ENCODE measurements at places on chromosomes 13 and 19. TPM values are rescaled to one million over a fixed set of nuclear protein-coding genes. Genes with fewer than 3 reads are reported as not detected.

OLFM4 gene
- not detected for total RNA-seq

DNA sequence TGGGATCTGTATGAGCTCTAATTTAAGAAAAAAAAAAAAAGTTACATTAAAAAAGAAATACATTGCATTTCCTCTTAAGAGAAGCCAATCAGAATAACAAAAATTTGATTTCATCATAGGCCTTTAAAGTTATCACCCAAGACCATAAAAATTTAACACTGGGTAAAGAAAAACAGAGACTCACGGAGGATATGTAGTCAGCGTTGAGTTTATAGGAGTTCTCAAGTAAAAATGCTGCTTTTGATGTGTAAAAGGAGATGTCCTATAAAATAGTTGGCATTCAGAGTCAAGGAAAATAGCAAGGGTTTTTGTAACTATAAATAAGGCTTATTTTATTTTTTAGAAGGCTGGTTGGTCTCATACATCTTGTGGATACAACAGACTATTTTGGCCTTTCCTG lies 191.1 kb downstream of the EFNB2 start:
- no peak overlapping the region for H3K4me3 ChIP-seq
- DNase-seq = no peak
- H3K27ac ChIP-seq = no peak overlapping the region
- peaks cover 15% of the 10 kb centered on the region for H3K4me1 ChIP-seq
- no peaks in the 10 kb centered on the region for H3K36me3 ChIP-seq
- no peaks in the 10 kb centered on the region for H3K27me3 ChIP-seq

DNA sequence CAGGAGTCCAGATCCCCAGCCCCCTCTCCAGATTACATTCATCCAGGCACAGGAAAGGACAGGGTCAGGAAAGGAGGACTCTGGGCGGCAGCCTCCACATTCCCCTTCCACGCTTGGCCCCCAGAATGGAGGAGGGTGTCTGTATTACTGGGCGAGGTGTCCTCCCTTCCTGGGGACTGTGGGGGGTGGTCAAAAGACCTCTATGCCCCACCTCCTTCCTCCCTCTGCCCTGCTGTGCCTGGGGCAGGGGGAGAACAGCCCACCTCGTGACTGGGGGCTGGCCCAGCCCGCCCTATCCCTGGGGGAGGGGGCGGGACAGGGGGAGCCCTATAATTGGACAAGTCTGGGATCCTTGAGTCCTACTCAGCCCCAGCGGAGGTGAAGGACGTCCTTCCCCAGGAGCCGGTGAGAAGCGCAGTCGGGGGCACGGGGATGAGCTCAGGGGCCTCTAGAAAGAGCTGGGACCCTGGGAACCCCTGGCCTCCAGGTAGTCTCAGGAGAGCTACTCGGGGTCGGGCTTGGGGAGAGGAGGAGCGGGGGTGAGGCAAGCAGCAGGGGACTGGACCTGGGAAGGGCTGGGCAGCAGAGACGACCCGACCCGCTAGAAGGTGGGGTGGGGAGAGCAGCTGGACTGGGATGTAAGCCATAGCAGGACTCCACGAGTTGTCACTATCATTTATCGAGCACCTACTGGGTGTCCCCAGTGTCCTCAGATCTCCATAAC lies at the start of gene APOE:
Gene APOE (plus strand): TSS at position 360 of the 724 bp plus-strand sequence. CDS start 829 bp downstream, outside the sequence.
- peaks cover 21% of the 10 kb centered on the region for H3K4me1 ChIP-seq
- H3K27me3 ChIP-seq = peaks cover 29% of the 10 kb centered on the region
- H3K27ac ChIP-seq = no peak within 1 kb of the TSS
- peaks cover 19% of the 10 kb centered on the region for H3K36me3 ChIP-seq

GRCh38 chr13:98274921-98275487 lies 97.9 kb upstream of the RNF113B start:
- H3K4me3 ChIP-seq = no peak overlapping the region
- H3K27ac ChIP-seq = no peak overlapping the region
- H3K36me3 ChIP-seq = no peaks in the 10 kb centered on the region
- peaks cover 6% of the 10 kb centered on the region for H3K4me1 ChIP-seq
- no peaks in the 10 kb centered on the region for H3K27me3 ChIP-seq
- DNase-seq = no peak

GRCh38 chr13:40812724-40813445 lies 23.5 kb downstream of the SLC25A15 start:
- H3K4me1 ChIP-seq = no peaks in the 10 kb centered on the region
- no peak overlapping the region for H3K4me3 ChIP-seq
- H3K27me3 ChIP-seq = no peaks in the 10 kb centered on the region
- DNase-seq = no peak
- peaks cover 32% of the 10 kb centered on the region for H3K36me3 ChIP-seq
- no peak overlapping the region for H3K27ac ChIP-seq

DNA sequence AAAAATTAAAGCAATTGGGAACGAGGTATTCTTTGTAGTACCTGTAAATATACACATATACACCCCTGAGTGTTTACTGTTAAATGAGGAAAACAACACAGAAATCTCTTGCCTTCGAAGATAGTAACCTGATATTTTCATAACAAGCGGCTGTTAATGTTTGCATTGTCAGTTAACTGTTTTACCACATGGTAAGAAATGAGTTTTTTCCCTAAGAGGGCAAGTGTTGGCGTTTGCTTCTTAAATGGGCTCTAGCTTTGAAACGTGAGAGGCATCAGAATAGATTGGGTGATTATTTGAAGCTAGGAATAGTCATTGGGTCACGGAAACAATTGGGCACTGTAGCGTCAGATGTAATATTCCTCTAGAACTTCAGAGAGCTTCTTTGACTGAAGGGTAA lies 22.0 kb upstream of the UPF3A start:
- no peak overlapping the region for H3K4me3 ChIP-seq
- no peak overlapping the region for H3K27ac ChIP-seq
- H3K27me3 ChIP-seq = no peaks in the 10 kb centered on the region
- no peaks in the 10 kb centered on the region for H3K4me1 ChIP-seq
- DNase-seq = no peak

DNA sequence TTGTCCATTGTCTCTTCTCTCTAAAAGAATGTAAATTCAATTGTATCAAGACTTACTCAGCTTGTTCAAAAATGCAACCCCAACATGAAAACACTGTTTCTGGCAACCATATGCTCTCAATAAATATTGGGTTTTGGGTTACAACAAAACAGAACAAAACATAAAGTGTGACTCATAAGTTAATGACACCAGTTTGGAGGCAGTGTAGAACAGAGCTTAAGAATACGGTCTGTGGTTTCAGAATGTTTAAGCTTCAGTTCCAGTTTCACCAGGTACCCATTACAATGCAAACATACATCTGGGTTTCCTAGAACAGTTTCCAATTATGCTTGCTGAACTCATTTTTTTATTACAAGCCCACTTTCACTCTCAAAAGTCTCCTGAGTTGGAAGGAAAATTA lies 285.8 kb upstream of the PCDH9 start:
- no peak overlapping the region for H3K27ac ChIP-seq
- DNase-seq = no peak
- H3K36me3 ChIP-seq = no peaks in the 10 kb centered on the region
- no peaks in the 10 kb centered on the region for H3K4me1 ChIP-seq
- H3K4me3 ChIP-seq = no peak overlapping the region

All from esophagus muscularis mucosa (tissue), 4 donors.